ENCODE measurements at places on chromosomes 5 and 9. TPM values are rescaled to one million over a fixed set of nuclear protein-coding genes. Genes with fewer than 3 reads are reported as not detected.

- no peak for DNase-seq
These were observed 131.7 kb downstream of the ADGRV1 start for GRCh38 chr5:90690307-90690706.

Gene FAM169A
- total RNA-seq, result 3.0 TPM

DNA sequence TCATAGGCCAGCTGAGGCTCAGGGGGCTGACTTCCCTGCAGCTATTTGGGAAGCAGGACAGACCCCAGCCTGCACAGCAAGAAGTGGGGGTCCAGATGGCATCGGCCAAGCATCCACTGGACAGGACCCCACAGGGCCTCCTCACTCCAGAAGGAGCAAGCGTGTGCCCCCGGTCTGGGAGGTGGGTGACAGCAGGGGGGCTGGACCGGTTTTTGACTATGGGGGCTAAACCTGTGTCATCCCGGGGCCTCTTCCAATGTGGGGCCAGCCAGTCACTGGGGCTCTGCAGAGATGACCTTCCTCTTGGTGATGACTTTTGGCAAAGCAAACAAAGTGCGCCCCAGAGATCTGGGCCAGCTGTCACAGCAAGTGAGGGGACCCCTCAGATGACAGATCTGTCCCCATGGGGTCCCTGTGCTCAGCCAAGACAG lies 163.9 kb downstream of the OLFM1 start:
- peak; percentile 33 for DNase-seq

DNA sequence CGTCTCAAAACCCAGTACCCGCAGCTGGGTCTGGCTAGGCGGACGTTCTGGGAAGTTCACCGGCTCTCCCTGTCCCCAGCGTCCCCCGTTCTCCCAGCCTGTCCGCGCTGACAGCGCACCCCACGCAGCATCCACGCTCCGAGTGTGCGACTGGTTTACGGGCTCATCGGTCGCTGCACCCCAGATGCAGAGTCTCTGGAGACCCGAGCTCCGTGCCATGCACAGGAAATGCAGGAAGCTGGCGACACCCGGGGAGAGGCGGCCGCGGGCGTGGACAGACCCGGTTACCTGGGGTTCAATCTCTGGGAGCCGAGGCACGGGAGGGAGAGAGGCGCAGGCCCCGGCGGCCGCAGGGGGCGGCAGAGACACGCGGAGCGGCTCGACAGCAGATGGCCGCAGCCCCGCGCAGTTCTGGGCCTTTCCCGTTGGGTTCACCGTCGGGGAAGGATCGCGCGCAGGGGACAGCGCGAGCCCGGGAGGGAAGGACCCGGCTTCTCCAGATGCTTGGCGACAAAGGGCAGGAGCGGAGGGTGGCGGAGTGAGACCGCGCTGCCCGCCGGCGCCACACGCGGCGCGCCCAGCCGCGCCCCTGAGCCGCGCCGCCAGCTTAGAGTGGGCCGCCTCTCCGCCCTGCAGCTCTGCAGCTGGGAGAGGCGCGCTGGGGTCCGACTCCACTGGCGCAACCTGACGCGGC lies 558 bp downstream of the SHROOM1 start:
- DNase-seq, result peak; percentile 88

- no peak for DNase-seq
These were observed 1.6 kb downstream of the PKD2L2 start for GRCh38 chr5:137890845-137891244.

Gene ACOT12
- total RNA-seq, result not detected

GRCh38 chr9:126906091-126906490 lies 8.5 kb upstream of the RALGPS1 start:
- no peak for DNase-seq

Gene ENDOG
- 89.0 TPM for total RNA-seq

Gene SPAAR
- 8.3 TPM for total RNA-seq

GRCh38 chr9:117821954-117822353 lies 117.8 kb downstream of the TLR4 start:
- DNase-seq, result no peak

DNA sequence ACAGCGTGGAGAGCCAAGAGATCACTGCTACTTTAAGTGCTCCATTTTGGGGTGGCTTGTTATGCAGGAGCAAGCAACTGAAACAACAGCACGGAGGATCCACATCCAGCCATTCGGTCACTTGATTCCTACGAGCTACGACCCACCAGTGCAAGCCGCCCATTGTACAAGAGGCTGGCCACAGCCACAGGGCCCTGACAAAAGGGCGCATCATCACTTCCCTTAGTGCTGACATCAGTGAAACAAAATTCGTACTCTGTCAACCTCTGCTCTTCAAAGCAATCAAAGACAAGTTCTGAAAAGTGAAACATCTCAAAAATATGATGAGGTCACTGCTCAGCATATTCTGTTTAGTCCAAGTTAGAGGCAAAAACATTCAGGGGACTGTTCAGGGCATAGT lies 168.4 kb downstream of the GADD45G start:
- DNase-seq, result no peak

Gene KCNV2
- total RNA-seq, result not detected

Gene MEIKIN
- not detected for total RNA-seq

- DNase-seq, result no peak
These were observed 2.7 kb downstream of the ASTN2 start for GRCh38 chr9:117412006-117412715.

All from Right ventricle myocardium superior (tissue), 1 donor.